ENCODE measurements at places on chromosomes 7 and 10. TPM values are rescaled to one million over a fixed set of nuclear protein-coding genes. Genes with fewer than 3 reads are reported as not detected.

Gene MYL10
- not detected for total RNA-seq

Gene NPC1L1
- total RNA-seq: not detected

Gene ARID5B
- total RNA-seq: 27.4 TPM

Gene RNF32
- total RNA-seq: 1.4 TPM

- DNase-seq: no peak
Measured at GRCh38 chr7:50534690-50535290, 30.4 kb downstream of the DDC start.

GRCh38 chr10:118901906-118902305 lies 127.6 kb upstream of the NANOS1 start:
- DNase-seq: no peak

DNA sequence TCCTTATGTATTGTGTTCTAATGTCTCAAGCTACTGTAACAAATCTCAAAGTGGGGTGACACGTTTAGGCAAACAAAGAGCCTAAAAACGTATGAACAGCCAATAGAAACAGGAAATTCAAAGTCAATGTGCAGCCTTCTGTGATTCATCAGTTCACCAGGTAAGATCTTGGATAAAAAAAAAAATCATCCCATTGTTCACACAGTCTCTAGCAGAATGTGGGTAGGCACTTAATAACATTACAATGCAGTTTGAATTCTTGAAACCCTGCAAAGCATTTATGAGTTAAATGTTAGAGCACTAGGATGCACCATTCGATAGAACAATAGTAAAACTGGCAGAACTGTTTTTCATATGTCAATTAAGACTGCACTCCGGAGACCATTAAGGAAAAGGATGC lies 88.2 kb upstream of the HDAC9 start:
- no peak for DNase-seq

- DNase-seq: no peak
Measured at GRCh38 chr10:3074985-3075600, 7.7 kb downstream of the PFKP start.

DNA sequence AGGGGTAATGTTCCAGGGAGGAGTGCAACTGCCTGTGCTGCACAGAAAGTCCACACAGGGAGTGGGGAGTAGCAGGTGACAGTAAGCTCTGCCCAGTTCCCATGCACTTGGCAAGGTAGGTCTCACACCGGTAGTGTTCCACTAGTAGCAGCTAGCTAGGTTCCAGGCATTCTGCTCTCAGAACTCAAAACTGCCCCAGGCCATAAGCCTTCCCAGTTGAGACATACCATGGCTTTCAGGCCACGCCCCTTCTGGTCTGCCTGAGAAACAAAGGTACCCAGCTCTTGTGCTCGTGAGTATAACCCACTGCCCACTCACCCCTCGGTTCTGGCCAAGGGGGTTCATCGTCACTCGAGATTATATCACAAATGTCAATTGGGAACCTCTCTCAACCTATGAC lies 12.6 kb downstream of the CASP7 start:
- DNase-seq: no peak

DNA sequence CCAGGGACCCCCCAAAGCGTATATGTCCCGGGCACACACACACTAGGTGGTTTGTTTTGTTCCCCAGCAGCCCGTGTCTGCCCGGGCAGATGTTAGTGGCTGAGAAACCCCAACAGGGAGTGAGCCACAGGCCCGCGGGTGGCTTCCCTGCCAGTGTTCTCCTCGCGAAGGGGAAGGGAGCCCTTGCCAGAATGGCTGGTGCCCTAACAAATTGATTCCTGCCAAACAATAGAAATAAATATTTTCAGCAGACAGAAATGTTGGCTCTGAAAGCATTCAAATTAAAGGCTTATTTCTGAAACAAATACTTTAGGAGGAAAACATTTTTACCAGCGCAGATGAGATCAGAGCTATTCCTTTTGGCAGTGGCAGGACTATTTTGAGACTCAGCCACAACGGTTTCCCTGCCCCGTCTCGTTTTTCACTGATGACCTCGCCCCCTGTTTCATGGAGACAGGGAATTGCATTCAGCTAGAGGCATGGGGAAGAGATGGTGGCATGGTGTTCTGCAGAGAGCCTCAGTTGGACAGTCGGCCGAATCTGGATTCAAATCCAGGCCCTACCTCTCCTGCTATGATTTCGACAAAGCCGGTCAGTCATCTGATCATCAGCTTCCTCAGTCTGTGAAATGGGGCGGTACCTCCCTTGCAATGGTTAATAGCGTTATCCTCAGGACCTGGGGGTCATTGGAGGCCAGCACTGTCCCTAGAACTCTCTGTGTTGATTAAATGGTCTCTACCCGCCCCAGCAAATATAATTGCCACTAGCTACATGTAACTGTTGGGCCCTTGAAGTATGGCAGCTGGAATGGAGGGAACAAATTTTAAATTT lies 84.5 kb downstream of the CUX1 start:
- no peak for DNase-seq

DNA sequence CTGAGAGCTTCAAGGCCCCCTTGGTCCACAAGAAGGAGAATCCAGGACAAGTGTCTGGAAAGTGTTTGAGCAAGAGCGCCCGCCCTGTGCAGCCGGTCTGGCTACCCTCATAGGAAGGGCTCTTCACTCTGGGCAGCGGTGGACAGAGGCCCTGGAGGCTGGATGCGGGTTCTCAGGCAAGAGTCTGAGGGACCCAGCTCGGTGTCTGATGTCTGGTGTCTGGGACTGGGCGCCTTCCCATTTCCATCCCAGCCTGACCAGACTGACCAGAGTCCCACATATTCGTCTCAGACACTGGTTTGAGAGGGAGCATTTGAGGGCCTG lies 59.8 kb downstream of the HK1 start:
- DNase-seq: no peak

- DNase-seq: no peak
Measured at GRCh38 chr10:131905603-131906268, 4.9 kb downstream of the PPP2R2D start.

GRCh38 chr10:24930427-24930826 lies 22.0 kb downstream of the PRTFDC1 start:
- DNase-seq: no peak

DNA sequence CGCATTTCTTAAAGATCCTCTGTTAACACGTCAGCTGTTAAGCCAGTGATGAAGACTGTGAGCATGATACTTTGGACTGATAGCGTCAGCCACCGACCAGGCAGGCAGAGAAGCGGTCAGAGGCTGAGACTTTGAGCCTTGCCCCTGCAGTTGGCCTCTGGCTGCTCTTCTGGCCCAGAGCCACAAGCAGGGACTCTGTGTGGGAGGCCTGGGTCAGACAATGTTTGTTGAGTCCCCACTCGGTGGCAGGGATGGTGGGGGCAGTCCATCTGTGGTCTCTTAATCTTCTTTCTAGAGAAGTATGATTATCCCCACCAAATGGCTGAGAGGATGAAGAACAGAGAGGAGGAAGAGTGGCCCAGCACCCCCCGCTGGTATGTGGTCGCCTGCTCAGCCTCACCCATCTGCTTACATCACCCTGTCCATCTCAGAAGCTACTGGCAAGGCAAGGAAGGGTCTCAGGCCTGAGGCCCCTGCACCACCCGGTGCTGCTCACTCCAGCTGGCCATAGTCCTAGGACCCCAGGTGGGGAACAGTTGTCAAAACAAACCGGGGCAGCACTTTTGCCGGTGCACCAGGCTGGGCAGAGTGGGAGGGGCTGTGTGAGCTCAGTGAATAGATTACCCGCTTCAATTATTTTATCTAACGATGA lies 202.9 kb downstream of the GRID1 start:
- no peak for DNase-seq
